G401 (cell line): ENCODE measurements at places on chromosomes 12 and 14.

DNA sequence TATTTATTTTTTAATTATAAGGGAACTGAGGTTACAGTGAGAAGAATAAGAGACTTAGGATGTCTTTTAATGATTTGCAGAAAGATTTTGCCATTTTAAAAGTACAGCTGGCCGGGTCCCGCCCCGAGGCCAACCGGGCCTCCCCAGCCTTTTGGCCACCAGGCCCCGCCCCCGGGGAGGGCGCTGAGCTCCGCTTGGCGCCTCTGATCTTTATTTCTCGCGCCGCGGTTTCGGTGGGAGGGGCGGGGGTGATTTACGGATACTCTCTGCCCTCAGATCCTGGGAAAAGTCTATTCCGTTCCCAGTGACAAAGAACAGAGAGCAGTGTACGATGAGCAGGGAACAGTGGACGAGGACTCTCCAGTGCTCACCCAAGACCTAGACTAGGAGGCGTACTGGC lies 17.7 kb downstream of the ZFYVE26 start:
- DNase-seq, result no peak

GRCh38 chr14:23306412-23307145 lies at the start of gene BCL2L2:
Gene BCL2L2 (plus strand): TSS chr14:23306833. CDS start chr14:23307768, 935 bp downstream.
- peak; percentile 94 for DNase-seq

GRCh38 chr14:68235011-68235410 lies 415.4 kb downstream of the RAD51B start:
- no peak for DNase-seq

DNA sequence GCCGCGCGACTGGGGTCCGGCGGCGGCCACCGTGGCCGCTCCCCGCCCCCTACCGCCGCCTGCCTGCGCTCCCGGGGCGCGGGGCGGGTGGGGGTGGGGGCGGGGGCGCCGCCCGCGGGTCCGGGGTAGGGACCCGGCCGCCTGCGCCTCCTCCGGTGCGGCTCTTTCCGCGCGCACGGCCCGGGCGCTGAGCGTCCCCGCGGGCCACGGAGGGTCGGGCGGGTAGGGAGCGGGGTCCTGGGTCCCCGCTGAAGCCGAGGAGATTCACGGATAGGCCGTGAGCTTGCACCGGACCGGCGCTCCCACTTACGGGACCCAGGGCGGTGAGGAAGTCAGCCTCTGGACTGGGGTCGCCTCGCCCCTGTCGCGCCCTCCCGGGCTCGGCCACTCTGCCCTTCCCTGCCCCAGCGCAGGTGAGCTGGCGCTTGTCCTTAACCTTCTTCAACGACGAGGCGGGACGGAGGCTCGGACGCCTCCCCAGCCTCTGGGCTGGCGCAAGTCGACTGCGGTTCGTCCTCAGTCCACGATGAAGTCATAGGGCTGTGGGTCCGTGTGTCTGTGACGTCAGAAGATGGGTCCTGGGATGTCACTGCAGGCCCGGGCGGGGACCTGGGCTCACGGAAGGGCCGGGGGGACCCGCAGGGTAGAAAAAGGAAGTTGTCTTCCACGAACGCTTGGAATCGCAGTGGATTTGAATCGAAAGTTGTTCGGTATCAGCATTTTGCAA lies 514 bp downstream of the FBXO34 start:
- DNase-seq, result peak; percentile 60

- peak; percentile 66 for DNase-seq
Measured at GRCh38 chr12:75087654-75088053, 122.0 kb downstream of the KCNC2 start.

DNA sequence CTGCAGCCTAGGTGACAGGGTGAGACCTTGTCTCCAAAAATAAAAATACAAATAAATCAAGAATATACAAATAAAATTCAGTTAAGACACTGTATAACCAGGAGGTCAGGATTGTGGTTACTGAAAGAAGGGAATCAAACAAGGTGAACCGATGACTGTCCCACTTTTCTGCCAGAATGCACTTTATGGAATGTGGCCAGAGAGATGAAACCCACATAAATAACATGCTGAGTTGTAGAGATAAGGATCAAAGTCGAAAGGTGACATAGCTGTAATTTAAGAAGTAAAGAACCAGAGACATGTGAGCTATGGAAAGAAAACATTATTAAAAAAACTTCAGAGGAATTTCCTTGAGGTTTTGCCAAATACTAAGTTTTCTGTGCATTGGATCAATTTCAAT lies 1098.2 kb upstream of the USP15 start:
- no peak for DNase-seq

GRCh38 chr12:93243689-93244513 lies 133.8 kb upstream of the NUDT4 start:
- no peak for DNase-seq

DNA sequence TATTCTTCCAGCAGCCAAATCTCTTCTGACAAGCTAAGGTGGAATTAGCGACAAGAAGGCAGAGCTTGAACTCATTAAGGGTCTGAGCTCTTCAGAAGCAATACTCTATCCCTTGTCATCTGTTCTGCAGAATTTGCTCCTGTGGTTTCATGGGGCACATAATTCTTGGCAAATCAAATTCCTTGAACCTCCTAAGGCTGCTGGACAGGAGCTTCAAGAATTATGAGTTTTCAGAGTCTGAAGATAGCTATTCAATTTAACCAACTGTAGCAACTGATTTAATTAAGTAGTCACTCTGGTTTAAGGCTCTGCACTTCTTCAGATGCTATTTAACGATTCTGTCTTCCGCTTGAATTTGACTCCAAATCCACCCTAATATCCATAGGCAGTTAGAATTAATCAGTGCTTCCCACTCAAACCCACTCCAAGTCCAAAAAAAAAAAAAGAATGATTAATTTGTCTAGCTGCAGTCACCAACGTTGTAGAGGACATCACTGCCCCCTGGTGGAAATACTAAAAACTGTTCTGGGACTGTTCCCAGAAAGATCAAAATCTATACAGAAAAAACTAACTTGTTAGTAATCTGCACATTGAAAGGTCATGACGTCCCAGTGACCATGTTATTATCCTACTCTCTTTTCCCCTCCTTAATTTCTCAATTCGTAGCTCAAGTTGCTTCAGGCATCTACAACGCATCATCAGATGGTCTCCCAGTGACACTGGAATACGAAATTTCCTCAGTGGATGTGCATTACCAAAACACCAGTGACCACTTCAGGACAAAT lies 169.9 kb downstream of the KIF21A start:
- peak; percentile 35 for DNase-seq

DNA sequence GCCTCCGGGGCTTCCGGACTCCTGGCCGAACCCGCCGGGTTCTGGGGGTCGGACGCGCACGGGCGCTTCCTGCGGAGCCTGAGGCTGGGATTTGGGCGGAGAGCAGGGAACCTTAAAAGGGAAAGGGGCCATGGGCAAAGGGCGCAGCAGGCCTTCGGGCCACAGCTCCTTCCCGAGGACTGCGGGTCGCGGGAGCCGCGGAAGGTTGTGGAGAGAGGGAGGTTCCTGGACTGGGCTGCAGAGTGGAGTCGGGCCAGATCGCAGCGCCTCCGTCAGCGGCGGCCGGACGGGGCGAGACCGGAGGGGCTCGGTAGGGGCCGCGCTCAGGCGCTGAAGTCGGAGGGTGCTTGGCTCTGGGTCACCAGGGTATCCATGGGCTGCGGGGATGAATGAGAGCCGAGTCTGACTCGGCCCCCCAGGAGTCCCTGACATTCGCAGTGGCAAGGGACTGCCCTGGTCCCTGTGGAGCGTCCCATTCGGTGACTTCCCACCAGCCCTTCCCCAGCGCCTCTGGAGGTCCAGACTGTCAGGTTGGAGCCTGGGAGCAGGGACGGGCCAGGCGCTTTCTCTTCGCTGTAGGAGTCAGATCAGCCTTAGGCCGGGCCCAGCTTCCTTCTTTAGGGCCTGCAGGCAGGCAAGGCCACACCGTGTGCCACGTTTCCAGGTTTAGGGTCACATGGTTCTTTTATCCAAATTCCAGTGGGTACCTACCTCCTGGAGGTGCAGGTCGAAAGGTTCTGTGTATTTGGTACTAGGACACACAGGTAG lies 938 bp upstream of the SLC25A29 start:
- DNase-seq, result no peak

- DNase-seq, result peak; percentile 64
Measured at GRCh38 chr12:2796187-2796666, 1.5 kb downstream of the FKBP4 start.

GRCh38 chr14:89241934-89242651 lies 174.9 kb downstream of the FOXN3 start:
- DNase-seq, result no peak

DNA sequence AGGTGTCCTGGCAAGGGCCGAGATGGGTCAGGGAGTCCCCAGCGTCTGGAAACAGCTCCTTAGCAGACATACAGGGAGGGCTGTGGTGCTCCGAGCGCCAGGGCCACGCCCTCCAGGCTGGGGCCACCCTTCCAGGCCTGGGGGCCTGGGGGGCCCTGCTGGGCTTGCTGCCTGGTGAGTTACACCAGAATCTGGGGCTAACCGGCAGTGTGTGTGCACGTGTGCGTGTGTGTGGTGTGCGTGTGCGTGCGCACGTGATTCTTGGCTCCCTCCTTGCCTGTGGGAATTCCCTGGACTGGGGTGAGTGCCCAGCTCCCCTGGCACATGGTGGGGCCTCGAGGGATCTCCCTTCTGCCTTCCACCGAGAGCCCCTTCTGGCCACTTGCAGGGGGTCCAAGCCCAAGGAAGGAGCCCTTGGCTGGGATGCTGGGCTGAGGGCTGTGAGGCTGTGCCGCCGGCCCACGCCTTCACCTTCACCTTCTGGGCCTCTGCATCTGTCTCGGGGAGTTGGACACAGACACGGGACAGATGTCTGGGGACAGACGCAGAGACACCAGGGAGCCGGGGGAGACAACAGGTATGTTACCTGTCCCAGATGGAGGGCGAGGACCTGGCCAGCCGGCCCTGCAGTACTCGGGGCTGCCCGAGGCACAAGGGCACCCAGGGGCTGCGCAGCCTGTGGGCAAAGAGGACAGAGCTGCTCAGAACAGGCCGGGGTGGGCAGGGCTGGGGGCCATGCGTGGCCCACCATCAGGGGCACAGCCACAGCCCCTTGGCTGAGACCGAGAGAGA lies 37.2 kb downstream of the BEGAIN start:
- no peak for DNase-seq

GRCh38 chr12:49965836-49966235 lies 4.2 kb downstream of the AQP5 start:
- DNase-seq, result no peak
